Calu3 (cell line): ENCODE measurements at places on chromosomes 4 and X.
A peak's percentile ranks its signal among the peaks of the same experiment; 100 is the strongest.

DNA sequence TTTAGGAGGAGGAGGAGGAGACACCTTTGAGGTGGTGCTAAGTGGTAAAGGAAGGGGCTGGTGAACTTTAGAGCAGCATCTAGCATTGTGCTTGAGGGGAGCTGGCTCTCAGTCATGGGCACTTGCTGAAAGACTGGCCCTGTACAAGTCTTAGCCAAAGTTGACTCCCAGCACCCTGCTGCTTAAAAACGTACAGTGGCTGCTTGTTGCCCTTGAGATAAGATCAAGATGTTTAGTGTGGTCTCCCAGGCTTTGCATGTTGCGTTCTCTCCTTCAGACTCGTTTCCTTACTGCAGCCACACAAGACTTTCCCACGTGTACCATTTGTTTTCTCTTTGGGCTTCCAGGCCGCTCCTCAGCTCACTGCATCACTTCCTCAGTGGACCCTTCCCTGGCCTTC is 1.8 kb downstream of the MED28 start:
- no peaks in the 10 kb centered on the region for H3K27me3 ChIP-seq
- peaks cover 33% of the 10 kb centered on the region for H3K36me3 ChIP-seq
- no peak for DNase-seq
- peaks cover 14% of the 10 kb centered on the region for H3K4me1 ChIP-seq
- H3K27ac ChIP-seq: no peak overlapping the region
- H3K4me3 ChIP-seq: no peak overlapping the region

GRCh38 chr4:80012291-80012690 is 60.7 kb downstream of the ANTXR2 start:
- H3K36me3 ChIP-seq: peaks cover 6% of the 10 kb centered on the region
- DNase-seq: no peak
- no peaks in the 10 kb centered on the region for H3K4me1 ChIP-seq

- peak overlapping the region; percentile 72 for H3K4me3 ChIP-seq
- DNase-seq: peak; percentile 34
- H3K36me3 ChIP-seq: peaks cover 7% of the 10 kb centered on the region
Measured at GRCh38 chrX:133444952-133445831, 29.9 kb upstream of the GPC4 start.

- H3K4me1 ChIP-seq: no peaks in the 10 kb centered on the region
- no peak overlapping the region for H3K4me3 ChIP-seq
- no peak overlapping the region for H3K27ac ChIP-seq
Measured at GRCh38 chrX:38154818-38155217, 65.9 kb downstream of the SRPX start.

- no peaks in the 10 kb centered on the region for H3K27me3 ChIP-seq
- no peaks in the 10 kb centered on the region for H3K36me3 ChIP-seq
- no peak overlapping the region for H3K4me3 ChIP-seq
- H3K4me1 ChIP-seq: peaks cover 14% of the 10 kb centered on the region
- H3K27ac ChIP-seq: no peak overlapping the region
- DNase-seq: peak; percentile 7
Measured at GRCh38 chrX:112759512-112759911, 79.8 kb upstream of the LHFPL1 start.

DNA sequence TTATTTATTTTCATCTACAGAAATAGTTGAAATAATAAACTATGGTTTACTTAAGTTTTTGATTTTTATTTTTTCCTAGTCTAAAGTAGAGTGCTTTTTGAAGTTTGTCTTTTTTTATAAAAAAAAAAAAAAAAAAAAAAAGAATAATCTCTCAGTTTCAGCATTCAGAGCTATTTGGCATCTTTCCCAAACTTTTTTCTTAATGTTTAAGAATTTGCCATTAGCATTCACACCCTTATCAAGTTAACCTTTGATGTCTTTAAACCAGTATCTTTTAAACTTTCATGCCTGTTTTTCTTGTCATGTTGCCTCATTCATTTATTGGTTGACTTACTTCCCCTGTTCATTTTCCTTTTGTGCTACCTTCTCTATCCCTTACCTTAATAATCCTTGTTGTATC is 60.9 kb upstream of the FHDC1 start:
- H3K27ac ChIP-seq: no peak overlapping the region
- H3K4me3 ChIP-seq: no peak overlapping the region
- no peaks in the 10 kb centered on the region for H3K27me3 ChIP-seq
- no peak for DNase-seq
- H3K36me3 ChIP-seq: no peaks in the 10 kb centered on the region

GRCh38 chrX:124405868-124406267 is 59.5 kb downstream of the SH2D1A start:
- no peaks in the 10 kb centered on the region for H3K27me3 ChIP-seq
- no peak overlapping the region for H3K4me3 ChIP-seq
- no peak for DNase-seq
- H3K4me1 ChIP-seq: peaks cover 17% of the 10 kb centered on the region
- H3K36me3 ChIP-seq: no peaks in the 10 kb centered on the region

DNA sequence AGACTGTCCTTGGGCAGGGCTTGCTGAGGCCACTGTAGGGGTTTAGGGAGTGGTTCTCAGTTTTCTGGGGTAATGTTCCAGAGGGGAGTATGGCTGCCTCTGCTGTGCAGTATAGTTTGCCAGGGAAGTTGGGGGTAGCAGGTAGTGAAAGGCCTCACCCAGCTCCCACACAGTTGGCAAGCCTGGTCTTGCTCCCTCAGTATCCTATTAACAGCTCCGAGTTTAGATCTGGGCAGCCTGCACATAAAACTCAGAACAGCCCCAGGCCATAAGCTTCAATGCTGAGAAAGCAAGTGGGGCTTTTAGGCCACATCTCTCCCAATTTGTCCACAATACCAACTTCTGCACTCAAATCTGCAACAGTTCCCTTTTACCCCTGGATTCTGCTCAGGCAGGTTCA is 205.2 kb downstream of the GALNTL6 start:
- no peak overlapping the region for H3K4me3 ChIP-seq
- no peaks in the 10 kb centered on the region for H3K27me3 ChIP-seq
- no peaks in the 10 kb centered on the region for H3K36me3 ChIP-seq
- no peaks in the 10 kb centered on the region for H3K4me1 ChIP-seq
- no peak for DNase-seq
- H3K27ac ChIP-seq: no peak overlapping the region

- no peak overlapping the region for H3K4me3 ChIP-seq
- DNase-seq: peak; percentile 12
- no peaks in the 10 kb centered on the region for H3K36me3 ChIP-seq
- no peak overlapping the region for H3K27ac ChIP-seq
- H3K27me3 ChIP-seq: no peaks in the 10 kb centered on the region
- H3K4me1 ChIP-seq: peaks cover 9% of the 10 kb centered on the region
Measured at GRCh38 chrX:16160729-16161128, 6.6 kb upstream of the MAGEB17 start.

GRCh38 chrX:115191490-115192243 is 2.5 kb downstream of the RBMXL3 start:
- no peak overlapping the region for H3K4me3 ChIP-seq
- no peaks in the 10 kb centered on the region for H3K4me1 ChIP-seq
- no peaks in the 10 kb centered on the region for H3K27me3 ChIP-seq
- DNase-seq: no peak
- H3K36me3 ChIP-seq: no peaks in the 10 kb centered on the region

- no peak for DNase-seq
- H3K27ac ChIP-seq: no peak overlapping the region
- H3K4me1 ChIP-seq: no peaks in the 10 kb centered on the region
- H3K4me3 ChIP-seq: no peak overlapping the region
Measured at GRCh38 chr4:52366191-52366590, 292.9 kb downstream of the USP46 start.

- no peak for DNase-seq
- no peak overlapping the region for H3K4me3 ChIP-seq
- no peaks in the 10 kb centered on the region for H3K4me1 ChIP-seq
- H3K27ac ChIP-seq: no peak overlapping the region
Measured at GRCh38 chrX:3803305-3803704, 89.9 kb upstream of the PRKX start.

DNA sequence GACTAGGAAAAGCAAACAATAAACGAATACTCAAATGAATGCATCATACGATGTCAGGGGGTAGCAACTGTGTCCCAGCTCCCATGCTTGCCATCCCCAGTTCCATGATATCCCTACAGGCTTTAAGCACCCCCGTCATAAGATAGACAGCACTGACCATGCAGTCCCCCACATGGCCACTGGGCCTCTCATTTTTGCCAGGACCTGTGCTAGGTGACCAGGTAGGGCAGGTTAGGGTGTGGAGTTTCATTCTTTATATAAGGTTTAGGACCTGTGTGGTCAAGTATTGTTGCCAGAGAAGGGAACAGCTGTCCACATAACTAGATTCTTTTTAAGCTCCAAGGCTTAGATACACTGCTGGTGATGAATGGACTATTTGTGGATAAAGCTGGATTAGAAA is 9.7 kb downstream of the PPEF2 start:
- H3K4me1 ChIP-seq: no peaks in the 10 kb centered on the region
- no peaks in the 10 kb centered on the region for H3K36me3 ChIP-seq
- no peak overlapping the region for H3K27ac ChIP-seq
- H3K27me3 ChIP-seq: peaks cover 34% of the 10 kb centered on the region

GRCh38 chrX:39759526-39760224 is 338.1 kb downstream of the BCOR start:
- no peaks in the 10 kb centered on the region for H3K27me3 ChIP-seq
- no peak for DNase-seq
- H3K36me3 ChIP-seq: peaks cover 15% of the 10 kb centered on the region

- no peak for DNase-seq
- peak overlapping the region; percentile 51 for H3K27ac ChIP-seq
- H3K4me1 ChIP-seq: peaks cover 30% of the 10 kb centered on the region
Measured at GRCh38 chr4:101156619-101157310, 190.6 kb downstream of the PPP3CA start.

GRCh38 chr4:28225050-28225449 is 1364.4 kb downstream of the STIM2 start:
- no peak for DNase-seq
- no peaks in the 10 kb centered on the region for H3K27me3 ChIP-seq
- no peak overlapping the region for H3K27ac ChIP-seq
- H3K4me1 ChIP-seq: no peaks in the 10 kb centered on the region
- H3K4me3 ChIP-seq: no peak overlapping the region

GRCh38 chrX:2708021-2708420 is 16.9 kb downstream of the CD99 start:
- H3K4me3 ChIP-seq: no peak overlapping the region
- H3K27ac ChIP-seq: no peak overlapping the region
- peaks cover 12% of the 10 kb centered on the region for H3K4me1 ChIP-seq
- DNase-seq: no peak

DNA sequence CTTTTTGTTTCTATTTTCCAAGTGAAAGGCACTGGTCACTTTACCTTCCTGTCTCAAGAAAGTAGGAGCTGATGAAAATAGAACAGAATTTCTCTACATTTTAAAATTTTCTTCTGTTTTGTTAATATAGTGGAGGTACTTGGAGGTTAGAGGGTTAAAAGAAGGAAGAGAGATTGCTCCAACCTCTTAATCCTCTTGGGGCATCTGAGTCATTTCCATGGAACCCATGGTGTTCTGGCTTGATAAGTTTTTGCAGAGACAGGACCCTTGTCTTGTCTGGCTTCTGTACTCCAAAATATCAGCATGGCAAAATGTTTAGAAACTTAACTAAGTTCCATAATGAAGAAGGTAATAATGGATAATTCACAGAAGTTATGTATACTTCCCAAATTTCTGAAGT is 727.2 kb downstream of the C4orf33 start:
- H3K27ac ChIP-seq: no peak overlapping the region
- no peaks in the 10 kb centered on the region for H3K36me3 ChIP-seq
- H3K4me1 ChIP-seq: peaks cover 10% of the 10 kb centered on the region
- no peaks in the 10 kb centered on the region for H3K27me3 ChIP-seq
- DNase-seq: no peak

- no peaks in the 10 kb centered on the region for H3K4me1 ChIP-seq
- no peaks in the 10 kb centered on the region for H3K36me3 ChIP-seq
- H3K27me3 ChIP-seq: peaks cover 23% of the 10 kb centered on the region
- no peak for DNase-seq
Measured at GRCh38 chr4:73006286-73006990, 63.1 kb downstream of the COX18 start.

DNA sequence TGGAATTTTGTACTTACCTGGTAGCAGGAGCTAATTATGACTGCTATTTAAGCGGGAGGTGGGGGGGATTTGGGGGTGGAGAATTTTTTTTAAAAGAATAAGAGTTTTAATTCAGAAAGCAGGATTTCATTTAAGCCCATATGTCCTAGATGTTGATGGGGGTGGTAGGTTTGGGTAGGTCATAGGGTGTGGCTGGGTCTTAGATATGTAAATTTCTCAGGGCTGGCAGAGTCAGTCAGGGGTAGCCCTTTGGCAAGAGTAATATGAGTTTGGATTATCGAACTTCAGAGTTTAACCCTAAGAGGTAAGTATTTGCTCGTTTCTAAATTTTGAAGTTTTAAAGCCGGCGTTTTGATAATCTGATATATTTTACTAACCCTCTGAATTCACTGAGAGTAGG is 35.2 kb upstream of the COX18 start:
- H3K27ac ChIP-seq: no peak overlapping the region
- no peaks in the 10 kb centered on the region for H3K4me1 ChIP-seq
- peaks cover 23% of the 10 kb centered on the region for H3K36me3 ChIP-seq
- H3K27me3 ChIP-seq: no peaks in the 10 kb centered on the region
- no peak for DNase-seq
